GM20000 (cell line): ENCODE measurements at places on chromosomes 16 and 17.

DNA sequence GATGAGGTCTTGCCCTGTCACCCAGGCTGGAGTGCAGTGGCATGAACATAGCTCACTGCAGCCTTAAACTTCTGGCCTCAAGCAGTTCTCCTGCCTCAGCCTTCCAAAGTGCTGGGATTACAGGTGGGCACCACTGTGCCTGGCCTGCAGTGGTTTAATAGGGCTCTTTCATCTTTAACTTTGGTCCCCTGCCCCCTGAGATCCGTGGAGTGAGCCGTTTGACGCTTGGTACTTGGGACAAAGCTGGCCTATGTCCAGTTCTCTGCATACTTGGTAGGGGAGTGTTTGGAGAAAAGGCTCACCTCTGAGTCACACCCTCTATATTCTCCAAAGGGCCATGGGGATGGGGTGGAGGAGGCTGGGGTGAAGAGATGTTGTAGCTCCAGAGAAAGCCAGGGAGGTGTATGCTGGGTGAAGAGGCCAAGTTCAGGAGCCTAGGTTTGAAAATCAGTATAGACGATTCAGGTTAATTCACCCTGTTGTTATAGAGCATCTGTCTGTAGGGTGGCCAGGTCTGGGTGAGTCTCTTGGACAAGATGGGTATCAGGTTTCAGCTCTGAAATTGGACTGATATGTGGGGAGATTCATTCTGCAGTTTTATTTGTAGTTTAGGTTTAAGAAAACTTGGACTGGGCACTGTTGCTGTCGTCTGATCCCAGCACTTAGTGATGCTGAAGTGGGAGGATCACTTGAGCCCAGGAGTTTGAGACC is 17.6 kb downstream of the ABCC1 start:
- no peak for DNase-seq

GRCh38 chr17:1847191-1847590 is 17.4 kb downstream of the RPA1 start:
- DNase-seq = no peak

GRCh38 chr16:68091380-68092261 is 6.5 kb downstream of the NFATC3 start:
- no peak for DNase-seq

GRCh38 chr16:74999609-75000480 is 1.0 kb downstream of the ZNRF1 start:
- peak; percentile 53 for DNase-seq

DNA sequence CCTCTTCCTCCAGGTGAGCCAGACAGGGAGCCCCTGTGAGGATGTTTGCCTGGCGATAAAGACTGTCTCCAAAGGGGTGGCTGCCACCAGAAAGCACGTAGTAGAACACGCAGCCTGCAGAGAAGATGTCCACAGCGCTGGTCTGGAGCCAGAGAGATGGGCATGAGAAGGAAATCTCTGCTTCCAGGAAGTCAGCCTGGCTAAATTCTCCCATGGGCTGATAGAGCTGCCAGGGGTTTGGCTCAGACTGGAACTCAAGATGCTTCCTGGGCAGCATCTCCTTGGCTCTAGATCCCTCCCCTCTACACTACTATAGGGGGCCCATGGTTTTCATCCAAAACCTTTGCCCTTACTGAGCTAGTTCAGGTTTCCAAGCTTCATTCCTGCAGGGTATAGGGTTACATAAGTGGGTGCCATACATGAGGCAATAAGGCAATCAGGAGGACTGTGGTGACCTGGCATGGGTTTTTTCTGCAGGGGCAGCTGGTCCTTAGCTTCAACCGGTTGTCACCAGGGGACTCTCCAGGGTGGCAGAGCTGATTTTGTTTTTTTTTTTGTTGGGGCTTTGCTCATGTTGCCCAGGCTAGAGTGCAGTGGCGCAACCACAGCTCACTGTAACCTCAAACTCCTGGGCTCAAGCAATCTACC is 13.6 kb downstream of the PLK1 start:
- no peak for DNase-seq

DNA sequence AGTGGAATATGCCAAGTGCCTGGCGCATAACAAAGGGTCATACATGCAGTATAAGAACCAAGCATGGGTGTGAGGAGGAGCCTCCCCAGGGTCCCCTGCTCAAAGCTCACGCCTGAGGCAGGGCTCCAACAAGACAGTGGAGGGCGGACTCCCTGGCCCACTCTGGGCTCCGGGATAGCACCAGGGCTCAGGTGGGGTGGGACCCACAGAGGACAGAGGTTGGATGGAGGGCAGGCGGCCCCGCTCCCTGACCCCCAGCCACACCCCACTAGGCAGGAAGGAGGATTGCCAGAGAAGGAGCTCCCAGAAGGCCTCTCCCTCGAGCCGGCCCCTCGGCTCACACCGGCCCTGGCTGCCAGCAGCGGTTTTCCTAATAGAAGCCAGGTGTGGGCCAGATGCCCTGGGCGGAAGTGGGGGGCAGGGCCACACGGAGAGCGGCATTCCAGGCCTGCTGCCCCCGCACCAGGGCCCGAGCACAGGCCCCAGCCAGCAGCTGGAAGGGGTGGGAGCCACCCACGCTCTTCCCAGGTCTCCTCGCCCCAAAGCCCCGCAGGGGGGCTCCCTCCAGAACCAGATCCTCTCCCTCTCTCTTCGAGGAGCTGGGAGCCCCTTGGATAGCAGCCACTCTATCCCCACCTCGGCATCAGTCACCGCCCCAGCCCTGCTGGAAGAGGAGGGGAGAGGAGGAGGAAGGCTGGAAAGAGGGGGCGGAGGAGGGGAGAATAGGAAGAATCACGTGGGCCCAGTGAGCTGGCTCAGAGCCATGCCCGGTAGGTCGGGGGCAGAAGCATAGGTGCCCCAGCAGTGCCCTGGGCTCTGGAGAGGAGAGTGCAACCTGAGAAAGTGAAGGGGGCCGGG is 21.0 kb downstream of the VASN start:
- no peak for DNase-seq

- DNase-seq = no peak
These were observed 18.7 kb downstream of the MYLK3 start for GRCh38 chr16:46729326-46729995.

GRCh38 chr17:36864827-36865430 is 72.3 kb upstream of the LHX1 start:
- no peak for DNase-seq

GRCh38 chr16:51497541-51498211 is 346.6 kb upstream of the SALL1 start:
- no peak for DNase-seq

- DNase-seq = no peak
These were observed 207.3 kb downstream of the NTN1 start for GRCh38 chr17:9228408-9229159.

DNA sequence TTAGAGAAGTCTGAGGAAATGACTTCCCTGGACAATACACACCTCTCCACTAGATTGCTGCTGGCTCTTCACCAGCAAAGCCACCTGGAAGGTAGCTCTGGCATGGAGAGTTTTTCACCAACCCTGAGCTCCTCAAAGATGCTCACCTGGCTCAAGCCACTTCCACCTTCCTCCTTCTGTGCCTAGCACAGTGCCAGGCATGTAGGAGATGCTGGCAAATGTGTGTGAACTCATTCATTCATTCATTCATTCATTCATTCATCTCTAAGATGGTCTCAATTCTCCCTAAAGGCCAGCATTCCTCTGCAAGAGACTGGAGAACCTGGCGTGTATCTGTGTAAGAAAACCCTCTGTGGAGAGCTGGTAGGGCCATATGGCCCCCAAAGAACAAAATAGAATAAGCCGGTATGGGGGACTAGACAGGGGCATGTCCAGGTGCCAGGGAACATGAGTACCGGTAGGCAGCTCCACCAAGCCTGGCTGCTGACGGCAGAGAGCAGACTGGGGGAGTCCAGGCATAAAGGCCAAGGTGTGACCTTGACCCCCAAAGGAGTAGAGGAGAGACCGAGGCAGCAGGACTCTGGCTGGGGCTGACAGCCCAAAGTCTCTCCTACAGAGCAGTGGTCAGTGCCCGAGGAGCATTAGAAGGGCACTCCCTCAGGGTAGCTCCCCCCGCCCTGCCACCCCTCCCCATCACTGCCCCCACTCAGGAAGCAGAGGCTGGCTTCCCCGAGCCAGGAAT is 132.2 kb upstream of the TNRC6C start:
- no peak for DNase-seq

DNA sequence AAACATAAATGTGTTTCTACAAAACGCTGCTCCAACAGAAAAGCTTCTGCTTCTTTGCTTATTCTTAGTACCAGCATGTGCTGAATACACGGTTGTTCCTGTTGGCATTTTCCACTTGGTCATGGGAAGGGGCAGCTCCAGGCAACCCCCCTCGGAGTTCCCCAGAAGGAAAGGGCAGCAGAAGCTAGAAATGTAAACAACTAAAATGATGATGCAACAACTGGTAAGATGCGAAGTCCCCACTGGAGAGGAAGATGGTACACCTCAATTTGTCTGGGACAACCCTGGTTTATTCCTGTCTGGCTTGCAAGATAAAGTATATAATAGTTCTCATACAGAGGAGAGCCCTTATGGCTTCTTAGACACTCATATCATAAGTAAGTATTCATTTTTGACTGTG is 9.2 kb upstream of the CCL13 start:
- no peak for DNase-seq

DNA sequence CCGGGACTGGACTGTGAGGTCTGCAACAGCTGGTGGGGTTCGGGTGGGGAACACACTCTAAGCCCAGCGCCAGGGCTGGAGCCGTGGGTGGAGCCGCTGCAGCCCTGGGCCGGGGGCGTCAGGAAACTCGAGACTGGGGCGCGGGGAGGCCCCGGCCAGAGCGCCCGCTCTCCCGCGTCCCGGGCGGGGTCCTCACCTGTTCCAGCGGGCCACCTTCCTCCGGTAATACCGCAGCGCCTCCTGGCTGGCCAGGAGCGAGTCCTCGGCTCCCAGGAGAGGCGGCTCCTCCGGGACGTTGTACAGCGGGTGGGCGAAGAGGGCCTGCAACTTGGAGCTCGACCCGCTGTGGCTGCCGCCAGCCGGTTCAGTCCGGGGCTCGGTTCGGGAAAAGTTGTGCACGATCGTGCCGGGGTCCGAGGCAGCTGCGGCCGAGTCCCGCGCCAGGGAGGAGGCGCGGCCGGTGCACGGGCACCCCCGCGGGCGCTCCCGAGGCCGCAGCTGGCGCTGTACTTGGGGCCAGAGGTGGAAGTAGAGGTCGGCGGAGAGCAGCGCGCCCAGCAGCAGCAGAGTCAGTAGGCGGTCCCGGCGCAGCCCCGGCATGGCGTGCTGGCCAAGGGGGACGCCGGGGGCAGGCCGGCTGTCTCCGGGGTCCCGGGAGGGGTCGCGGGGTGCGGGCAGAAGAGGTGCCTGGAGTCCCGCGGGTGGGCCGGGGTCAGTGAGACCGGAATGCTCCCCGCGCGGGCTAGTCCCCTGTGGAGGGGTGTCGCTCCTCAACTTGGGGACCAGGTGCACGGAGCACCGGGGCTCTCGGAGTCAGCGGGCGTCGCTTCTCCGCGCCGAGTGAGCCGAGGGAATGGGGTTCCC is 868 bp downstream of the FAM20A start:
- peak; percentile 54 for DNase-seq

DNA sequence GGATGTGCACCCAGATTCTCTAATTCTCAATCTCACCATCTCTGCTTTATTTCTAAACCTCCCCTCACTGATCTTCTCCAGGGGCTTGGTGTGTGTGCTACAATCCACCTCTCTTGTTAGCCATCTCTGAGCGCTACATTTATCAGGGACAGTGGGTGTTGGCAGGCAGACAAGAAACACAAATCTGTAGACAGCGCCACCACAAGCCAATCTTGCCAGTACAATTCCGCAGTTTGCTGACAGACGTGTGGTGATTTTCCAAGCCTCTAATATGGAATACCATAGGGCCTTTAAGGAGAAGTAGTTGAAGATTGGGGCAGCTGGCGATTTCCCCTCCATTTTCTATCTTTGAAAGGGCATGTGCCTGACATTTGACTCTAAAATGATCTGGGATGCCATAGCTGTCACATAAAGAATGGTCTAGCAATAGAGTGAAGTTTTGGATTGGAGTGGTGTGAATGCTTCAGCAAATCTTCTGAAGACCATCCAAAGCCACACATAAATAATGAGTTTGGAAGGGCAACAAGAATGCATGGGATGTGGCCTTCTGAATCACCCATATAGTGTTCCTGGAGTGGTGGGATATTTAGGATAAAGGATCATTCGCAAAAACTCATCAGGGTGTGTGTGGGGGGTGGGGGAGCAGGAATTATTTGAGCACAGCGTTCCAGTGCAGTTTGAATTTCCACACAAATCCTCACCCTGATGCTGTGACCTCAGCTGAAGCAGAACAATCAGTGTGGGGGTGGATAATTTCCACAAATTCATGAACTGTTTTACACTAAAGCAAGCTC is 12.0 kb upstream of the ANKFN1 start:
- no peak for DNase-seq

GRCh38 chr17:38896346-38896954 is 26.6 kb downstream of the LASP1 start:
- DNase-seq = no peak

DNA sequence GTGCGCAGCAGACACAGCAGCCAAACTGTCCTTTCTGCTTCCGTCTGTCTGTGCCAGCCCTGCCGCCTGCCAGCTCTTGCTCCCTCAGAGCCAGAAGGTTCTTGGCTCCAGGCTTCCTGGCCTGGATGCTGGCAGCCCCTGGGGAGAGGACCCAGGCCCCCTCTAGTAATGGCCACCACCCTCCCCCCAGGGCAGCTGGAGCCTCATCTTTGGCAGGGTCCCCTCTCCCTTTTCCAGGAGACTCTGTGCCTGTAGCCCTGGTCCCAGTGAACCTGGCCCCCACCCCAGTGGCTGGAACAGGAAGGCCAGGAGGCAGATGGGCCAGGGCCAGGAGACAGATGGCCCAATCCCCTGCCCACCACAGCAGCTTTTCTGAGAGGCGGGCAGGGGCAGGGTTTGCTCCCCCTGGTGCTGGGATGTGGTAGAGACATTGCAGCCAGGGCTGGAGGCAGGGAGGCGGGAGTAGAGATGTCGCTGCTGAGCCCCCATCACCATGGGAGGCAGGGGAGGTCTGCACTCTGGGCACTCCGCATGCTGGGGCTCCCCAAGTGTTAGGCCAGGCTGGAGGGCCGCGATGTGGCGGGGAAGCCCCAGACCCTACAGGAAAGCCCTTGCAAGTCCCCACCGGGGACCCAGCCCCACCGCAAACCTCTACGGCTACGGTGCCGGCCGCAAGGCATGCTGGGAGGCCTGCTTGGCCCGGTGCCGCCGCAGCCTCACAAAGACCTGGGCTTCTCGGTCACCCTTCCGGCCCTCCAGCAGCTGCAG is 16.7 kb downstream of the UNC13D start:
- peak; percentile 92 for DNase-seq

GRCh38 chr17:18181358-18181757 is 2.3 kb upstream of the ALKBH5 start:
- DNase-seq = no peak

- DNase-seq = no peak
These were observed 385.8 kb upstream of the MAF start for GRCh38 chr16:79986352-79986751.

DNA sequence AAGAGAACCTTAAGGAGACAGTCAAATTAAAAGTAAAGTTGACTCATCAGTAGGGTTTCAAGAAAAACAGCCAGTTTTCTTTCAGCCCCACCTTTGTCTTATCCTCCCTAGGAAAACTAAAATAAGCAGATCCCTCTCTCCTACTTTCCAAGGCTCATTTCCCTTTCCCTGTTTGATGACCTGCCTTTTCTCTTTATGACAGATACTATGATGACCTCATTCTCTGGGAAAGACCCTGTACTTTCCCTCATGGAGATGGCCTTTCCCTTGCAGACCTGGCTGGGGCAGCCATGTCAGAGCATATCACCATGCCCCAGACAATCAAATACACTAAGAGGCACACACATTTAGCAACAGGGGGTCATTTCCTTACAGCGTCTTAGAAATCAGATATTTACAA is 53.6 kb downstream of the GPR139 start:
- no peak for DNase-seq
